ENCODE measurements at places on chromosomes 7 and 10.

DNA sequence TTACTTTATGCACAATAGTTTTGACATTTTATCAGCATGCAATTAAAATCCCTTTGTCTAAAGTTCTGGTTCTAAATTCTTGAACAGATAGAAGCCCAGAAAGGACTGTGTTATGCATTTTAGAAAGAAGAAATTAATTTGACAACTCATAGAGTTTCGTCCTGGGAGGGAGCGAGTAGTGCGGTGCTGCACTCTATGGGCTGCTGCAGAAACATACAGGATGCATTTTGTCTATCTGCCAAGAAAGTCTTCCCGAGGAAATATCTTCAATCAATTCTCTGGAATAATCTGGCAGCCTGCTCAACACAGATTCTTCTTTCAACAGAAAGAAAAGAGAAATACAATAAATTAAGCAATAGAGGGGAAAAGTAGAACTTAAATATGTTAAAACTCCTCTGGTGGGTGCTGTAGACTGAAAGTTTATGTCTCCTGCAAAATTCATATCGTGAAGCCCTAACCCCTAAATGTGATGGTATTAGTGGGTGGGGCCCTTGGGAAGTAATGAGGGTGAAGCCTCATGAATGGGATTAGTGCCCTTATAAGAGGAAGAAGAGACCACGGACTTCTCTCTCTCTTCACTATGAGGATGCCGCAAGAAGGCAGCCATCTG, 39.0 kb upstream of the IFRD1 start:
- DNase-seq, result no peak

DNA sequence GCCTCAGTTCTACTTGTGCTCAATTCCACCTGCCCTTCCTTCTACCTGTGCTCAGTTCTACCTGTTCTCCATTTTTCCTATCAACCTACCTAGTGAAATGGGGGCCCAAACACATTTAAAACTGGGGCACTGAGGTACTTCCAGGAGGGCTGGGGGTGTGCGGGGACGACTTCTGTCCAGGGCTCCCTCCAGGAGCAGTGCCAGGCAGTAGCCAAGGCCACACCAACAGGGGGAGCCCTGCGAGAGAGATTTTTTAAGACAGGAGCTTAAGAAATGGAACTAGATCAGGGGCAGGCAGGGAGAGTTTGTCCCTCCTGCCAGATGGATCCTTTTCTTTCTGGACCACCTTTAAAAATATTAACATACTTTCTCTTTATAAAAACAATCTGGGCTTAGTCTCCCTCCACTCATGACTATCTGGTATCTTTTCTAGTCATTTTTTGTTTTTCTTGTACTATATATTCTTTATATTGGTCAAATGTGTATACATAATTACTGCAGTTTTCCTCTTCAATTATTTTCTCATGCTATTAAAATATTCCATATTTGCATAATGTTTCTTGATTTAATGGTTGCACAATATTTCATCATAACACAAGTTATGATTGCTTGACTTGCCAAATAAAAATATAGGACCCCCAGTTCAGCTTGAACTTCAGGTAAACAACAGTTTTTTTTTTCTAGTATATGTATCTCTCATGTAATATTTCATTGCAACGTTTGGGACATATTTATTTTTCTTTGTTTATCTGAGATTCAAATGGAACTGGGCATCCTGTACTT, 47.3 kb upstream of the INSYN2A start:
- DNase-seq, result no peak

DNA sequence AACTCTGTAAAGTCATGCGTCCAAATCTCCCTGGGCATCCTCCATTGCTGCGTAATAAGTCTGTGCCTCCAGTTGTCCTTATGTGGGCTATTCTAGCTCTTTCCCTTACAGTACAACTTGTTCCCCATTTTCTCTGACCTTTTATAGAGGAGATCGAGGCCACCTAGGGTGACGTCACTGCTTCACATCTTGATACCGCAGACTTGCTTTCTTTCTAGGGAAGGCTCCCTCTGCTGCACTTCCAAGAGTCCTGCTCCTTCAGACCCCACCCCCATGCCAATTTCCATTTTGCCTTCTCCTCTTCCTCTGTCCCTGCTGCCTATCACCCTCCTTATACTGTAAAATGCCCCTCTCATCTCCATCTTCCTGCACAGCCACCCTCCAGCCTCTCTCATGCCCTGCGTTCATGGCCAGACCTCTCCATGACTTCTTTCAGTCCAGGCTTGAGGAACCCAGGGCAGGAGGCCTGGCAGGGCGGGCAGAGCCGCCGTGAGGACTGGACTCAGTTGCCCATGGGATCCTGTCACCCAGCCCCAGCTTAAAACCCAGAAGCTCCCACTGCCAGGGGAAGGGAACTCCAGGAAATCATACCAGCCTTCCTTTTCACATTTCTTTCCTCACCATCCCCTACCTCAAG, 57.5 kb downstream of the CAMK1D start:
- DNase-seq, result no peak

DNA sequence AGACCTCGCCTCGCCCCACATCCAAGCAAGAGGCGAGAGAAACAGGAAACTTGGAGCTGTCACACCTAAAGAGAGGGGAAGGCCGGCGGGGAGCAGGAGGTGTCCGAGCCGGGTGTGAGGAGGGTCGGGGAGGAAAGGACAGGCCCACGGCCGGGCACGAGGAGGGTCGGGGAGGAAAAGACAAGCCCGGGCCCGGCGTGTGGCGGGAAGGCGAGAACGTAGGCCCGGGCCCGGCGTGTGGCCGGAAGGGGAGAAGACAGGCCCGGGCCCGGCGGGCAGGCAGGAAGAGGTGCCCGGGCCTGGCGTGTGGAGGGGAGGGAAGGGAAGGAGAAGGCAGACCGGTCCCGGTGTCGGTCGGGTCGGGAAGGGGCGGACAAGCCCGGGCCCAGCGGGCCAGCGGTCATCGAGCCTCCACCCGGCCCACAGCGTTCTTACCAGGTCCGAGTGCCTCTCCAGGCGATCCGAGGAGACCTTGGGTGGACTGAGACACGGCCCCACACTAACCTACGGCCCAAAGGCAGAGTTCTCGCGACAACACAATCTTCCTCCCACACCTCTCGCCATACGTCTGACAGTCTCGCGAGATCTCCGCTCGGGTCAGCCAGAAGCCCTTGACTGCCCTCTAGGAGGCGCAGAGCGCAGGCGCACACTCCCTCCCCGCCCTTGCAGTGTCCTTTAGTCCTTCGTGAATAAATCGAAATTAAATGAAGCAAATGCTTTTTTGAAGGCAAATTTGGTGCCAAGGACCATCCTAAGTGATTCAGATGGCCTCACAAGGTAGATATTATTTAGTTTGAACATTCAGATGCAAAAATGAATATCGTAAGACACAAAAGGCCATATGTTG, at the start of gene NCOA4:
NCOA4 (minus strand) TSS at position 533 of the 847 bp plus-strand sequence. CDS start 13,943 bp downstream, outside the sequence.
- DNase-seq, result peak; percentile 90
